ENCODE measurements at places on chromosomes 4 and X.

GRCh38 chr4:152357206-152357605 lies 178.7 kb downstream of the FBXW7 start:
- DNase-seq, result no peak

- DNase-seq, result no peak
These were observed 35.0 kb downstream of the QDPR start for GRCh38 chr4:17476853-17477252.

- DNase-seq, result no peak
These were observed 40.4 kb downstream of the COL4A6 start for GRCh38 chrX:108397627-108398391.

GRCh38 chrX:108664701-108665100 lies 71.7 kb downstream of the IRS4 start:
- no peak for DNase-seq

DNA sequence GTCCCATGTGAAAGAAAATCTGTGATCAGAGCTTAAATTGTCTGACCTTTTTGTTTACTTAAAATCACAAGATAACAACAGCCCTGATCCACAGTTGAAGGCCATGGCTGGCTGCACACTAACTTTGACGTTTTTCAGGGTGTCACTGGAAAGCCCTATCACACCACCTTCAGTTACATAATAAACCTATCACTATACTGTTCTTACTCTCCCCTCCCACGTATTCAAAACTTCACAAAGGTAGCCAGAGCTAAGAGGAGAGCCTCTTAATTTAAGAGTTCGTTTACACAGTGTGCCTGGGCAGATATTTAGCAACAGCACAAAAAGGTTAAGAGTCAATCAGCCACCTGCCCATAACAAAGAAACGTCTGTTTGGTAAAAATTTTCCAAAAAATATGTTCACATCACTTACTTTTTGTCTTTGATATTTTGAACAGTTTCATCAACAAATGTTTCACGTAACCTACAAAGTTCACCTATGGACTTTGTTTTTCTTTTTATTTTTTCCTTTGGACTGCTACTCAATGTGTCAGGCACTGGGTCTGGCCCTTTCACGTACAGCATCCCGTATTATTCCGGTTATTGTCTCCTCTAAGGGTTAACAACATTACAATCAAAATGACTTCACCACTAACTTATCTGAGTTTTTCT lies 25.0 kb downstream of the RFC1 start:
- no peak for DNase-seq

DNA sequence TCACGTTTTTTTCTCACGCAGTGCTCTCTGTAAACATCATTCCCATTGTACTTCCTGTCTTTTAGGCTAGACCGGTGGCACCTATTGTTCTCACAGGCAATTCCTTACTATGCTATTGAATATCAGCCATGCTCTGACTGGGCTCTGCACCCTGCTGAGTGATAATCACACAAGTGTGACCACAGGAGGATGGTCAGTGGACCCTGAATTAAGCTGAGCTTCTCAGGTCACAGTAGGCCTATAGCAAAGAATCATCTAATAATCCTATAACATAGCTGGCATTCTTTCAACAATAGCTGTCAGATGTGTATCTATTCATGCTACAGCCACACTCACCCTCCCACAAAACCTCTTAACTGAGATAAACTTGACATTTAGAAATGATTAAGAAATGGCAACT lies 2399.8 kb upstream of the TENM3 start:
- DNase-seq, result no peak

DNA sequence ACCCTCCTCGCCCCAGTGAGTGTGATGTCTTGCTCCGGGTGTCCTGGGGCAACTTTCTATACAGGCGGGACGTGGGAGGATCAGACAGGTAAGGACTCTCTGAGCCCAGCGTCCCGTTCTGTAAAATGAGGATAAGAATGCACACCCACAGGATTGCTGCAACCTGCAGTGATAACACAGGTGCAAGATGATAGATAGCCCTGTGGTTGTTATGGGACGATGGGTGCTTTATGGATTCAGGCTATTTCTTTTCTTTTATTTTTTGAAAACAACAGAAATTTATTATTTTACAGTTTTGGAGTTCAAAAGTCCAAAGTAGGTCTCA lies 28.6 kb downstream of the BEX3 start:
- DNase-seq, result no peak

- no peak for DNase-seq
These were observed 156.2 kb upstream of the PPP1R2C start for GRCh38 chrX:42934020-42934726.

DNA sequence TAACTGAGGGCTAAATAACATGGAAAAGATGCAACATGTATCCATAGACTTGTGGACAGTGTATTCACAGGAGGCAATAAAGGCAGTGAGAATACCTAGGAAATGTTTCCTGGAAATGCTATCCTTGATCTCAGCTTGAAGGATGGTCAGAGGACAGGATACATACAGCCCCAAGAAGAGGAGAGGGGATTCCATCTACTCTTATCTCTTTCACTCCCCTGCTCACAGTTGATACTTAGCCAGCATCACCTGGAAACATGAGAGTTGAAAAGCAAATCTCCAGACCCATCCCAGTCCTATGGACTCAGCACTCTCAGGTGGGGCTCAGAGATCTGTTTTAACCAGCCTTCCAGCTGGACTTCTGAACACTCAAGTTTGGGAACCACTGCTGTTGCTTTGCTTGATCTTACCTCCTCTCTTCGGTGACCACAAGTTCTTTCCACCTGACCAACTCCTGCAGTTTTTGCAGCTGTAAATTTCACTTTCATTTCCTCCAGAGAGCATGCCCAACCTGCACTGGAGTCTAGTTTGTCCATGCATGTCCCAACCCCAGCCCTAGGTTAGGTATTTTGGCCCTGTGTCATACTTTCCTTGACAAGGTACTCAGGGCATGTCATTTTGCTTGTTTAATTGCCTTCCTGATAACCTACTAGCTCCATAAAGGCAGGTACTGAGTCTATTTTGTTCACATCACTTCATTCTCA lies 10.4 kb downstream of the RELL1 start:
- DNase-seq, result no peak

- no peak for DNase-seq
These were observed 191.5 kb downstream of the ARHGAP10 start for GRCh38 chr4:147923381-147923780.

DNA sequence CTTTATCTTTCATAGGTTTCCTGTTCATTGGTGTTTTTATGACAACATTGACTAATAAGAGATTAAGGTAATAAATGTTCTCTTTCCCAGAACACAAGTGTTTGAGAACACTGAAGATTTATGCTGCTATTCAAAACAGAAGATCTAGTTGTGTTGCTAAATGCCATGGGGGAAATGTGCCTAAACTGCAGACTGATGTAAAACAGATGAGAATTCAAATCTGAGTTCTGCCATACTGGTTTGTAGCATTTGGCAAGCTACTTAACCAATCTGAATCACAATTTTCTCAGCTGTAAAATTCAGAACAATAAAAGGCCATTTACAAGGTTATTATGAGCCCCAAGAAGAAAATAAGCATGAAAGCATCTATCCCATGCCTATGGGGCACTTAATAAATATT lies 2.3 kb downstream of the SLC10A6 start:
- DNase-seq, result no peak

DNA sequence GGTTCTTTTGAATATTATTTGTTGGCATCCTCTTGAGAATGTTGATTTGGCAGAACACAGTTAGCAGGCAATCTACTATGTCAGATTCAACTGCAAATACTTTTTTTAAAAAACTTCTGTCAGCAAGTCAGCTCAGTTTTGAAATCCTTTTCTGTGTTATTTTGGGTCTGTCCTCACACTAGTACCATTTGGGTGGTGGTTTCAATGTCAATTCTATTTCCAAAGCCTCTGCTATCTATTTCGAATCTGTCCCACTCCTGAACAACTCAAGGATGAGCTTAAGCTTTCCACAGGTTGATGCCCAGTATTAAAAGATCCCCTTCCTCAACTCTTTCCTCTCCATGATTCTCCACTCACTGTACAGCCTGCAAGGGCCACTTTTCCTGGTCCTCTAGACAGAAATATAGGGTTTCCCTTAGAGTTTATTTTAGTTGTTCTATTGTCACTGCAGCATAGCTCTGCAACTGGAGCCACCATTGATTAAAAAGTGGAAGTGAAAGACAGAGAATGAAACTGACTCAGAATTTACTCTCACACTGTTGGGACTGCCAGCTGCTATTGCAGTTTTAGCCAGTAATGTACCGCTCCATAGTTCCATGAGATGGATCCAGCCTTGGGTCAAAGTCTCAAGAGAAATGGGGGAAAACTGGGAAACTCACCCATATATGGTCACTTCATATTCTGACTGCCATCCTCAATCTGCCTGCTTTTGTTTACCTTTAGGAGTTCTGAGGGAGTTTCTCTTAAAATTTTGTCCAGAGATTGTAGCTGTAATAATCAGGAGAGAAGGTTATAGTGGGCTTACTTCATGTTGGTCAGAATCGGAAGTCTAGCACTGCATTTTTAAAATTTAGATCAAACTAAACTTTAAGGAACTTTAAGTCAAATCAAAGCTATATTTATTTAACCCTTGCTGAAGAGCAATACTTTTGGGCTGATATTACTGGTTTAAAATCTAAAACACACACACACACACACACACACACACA lies 14.6 kb downstream of the HDX start:
- no peak for DNase-seq

GRCh38 chr4:185213877-185214276 lies 4.5 kb downstream of the SNX25 start:
- DNase-seq, result no peak

DNA sequence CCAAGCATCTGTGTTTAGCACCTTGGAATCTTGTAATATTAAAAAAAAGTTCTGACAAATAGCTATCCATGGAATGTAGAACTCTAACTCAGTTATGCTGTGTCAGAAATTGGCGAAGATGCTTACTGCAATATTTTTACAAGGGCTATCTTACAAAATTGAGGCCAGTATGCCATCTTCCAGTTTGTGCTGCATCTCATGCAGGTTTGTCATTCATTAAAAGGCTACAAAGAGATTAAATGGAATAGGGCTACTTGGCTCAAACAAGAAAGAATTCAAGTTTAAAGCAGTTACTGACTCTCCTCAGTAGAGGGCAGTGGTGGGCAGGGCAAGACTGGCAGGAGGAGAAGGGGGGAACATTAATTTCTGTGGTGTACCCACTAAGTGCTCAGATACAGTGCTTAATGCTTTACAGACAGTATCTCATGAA lies 66.5 kb downstream of the SHROOM4 start:
- DNase-seq, result no peak

- DNase-seq, result no peak
These were observed 55.9 kb upstream of the LEF1 start for GRCh38 chr4:108224611-108225053.

DNA sequence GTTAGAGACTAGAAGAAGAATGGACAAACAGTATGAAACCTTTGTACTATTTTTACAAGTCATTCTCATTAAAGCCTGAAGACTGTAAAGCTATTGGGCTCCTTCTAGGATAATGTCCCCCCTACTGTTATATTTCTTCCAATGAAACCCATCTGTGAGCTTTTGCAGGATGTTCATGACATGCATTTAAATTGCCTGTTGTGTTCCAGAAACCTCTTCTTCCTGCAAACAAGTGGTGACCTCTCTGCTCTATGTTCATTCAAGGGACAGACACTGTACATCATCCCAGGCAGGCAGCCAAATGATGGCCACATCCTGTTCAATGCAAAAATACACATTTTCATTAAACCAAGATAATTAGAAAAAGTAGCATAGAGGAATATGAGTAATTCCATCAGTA lies 128.0 kb downstream of the C4orf33 start:
- no peak for DNase-seq

- no peak for DNase-seq
These were observed 233.8 kb downstream of the FSTL5 start for GRCh38 chr4:161929956-161930355.

- DNase-seq, result peak; percentile 22
These were observed at the start of gene TLR2 for GRCh38 chr4:153684182-153684970. TSS of gene TLR2 (plus strand) at chr4:153684280. CDS start at chr4:153702908, 18,628 bp downstream.

- DNase-seq, result no peak
These were observed 26.7 kb upstream of the PDE5A start for GRCh38 chr4:119655111-119655837.

DNA sequence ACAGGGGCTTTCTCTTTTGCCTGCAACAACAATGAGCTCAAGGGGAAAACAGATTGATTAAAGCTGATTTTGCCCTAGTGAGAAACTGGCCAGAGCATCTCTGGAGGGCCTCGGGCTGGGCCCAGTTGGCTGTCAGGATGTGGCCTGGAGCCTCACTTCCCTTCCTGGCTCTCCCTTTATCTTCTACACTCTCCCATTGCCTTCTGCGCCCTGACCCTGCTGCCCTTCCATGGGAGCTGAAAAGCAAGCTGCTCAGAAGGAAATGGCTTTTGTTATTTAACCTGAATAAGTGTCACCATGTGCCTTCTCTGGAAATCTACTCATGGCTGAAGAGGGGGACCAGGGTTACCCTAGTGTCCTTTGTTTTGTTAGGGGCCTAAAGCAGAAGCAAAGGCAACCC lies 43.8 kb downstream of the NHSL2 start:
- no peak for DNase-seq

DNA sequence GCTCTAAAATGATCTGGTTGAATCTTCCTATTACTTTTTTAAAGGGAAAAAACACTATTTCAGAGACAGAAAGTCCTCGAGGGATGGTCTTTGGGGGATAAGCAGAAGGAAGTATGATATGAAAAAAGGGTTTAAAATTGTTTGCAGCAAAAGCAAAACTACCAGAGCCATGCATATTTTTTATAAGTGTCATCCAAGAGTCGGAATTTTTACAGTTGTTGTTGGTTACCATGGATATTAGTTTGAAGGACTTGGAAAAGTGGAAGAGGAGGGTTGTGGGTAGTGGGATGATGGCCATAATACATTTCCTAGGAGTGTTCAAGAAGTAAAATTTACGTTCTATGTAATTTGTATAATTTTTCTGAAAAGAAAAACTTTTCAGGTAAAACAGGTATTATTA lies 134.4 kb downstream of the PCDH7 start:
- DNase-seq, result no peak
